ENCODE measurements at places on chromosomes 16 and 17. TPM values are rescaled to one million over a fixed set of nuclear protein-coding genes. Genes with fewer than 3 reads are reported as not detected.

DNA sequence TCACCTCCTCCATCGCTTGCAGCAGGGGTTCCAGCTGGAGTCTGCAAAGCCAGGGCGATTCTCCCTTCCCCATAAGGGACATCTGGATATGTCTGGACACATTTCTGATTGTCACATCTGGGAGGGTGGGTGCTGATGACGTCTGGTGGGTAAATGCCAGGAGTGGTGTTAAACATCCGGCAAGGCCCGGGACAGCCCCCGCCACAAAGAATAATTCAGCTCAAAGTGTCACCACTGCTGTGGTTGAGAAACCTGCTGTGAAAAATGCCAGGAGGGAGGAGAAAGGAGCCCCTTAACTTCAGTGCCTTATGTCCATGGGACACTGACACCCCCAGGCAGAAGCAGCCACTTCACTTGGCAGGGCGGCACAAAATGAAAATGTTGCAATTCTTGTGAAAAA, 179.4 kb upstream of the SDK2 start:
- DNase-seq, result no peak
- no peak overlapping the region for H3K4me3 ChIP-seq
- H3K36me3 ChIP-seq, result no peaks in the 10 kb centered on the region
- no peaks in the 10 kb centered on the region for H3K4me1 ChIP-seq
- peaks cover 10% of the 10 kb centered on the region for H3K27me3 ChIP-seq

GRCh38 chr16:46731691-46732555, 16.2 kb downstream of the MYLK3 start:
- H3K4me3 ChIP-seq, result no peak overlapping the region
- no peaks in the 10 kb centered on the region for H3K36me3 ChIP-seq
- no peaks in the 10 kb centered on the region for H3K27me3 ChIP-seq
- no peaks in the 10 kb centered on the region for H3K4me1 ChIP-seq
- no peak for DNase-seq

DNA sequence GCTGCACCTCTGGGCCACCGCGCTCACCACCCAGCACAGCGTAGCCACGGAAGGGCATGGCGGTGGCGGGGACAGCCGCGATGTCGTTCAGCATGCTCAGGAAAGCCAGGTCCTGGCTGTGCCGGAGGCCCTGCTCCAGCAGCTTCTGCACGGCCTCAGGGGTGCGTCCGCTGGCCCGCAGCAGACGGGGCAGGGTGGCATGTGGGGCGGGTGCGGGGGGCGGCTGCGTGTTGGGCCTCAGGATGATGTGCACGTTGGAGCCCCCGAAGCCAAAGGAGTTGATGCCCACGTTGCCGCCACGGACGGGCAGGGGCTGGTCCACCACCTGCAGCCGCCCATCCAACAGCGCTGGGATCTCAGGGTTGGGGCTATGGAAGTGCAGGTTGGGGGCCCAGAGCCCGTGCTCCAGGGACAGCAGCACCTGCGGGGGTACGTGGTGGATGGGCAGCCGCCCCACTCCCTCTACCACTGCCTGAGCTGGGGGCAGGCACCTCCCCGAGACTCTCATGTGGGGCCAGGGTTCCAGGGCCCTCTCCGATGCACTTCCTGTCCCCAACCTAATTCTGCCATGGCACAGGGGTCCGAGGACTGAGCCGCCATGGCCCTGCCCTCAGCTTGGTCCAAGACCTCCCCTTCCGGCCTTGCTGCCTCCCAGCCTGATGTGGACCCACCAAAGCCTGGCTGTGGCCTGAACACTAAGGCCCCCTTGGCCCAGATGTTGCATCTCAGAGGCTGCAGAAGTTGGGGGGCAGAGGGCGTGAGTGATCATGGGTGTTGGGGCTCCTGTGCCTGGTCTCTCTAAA, 6.6 kb downstream of the FASN start:
- peaks cover 10% of the 10 kb centered on the region for H3K4me1 ChIP-seq
- no peak for DNase-seq
- H3K36me3 ChIP-seq, result peaks cover 57% of the 10 kb centered on the region
- no peak overlapping the region for H3K4me3 ChIP-seq
- H3K27me3 ChIP-seq, result no peaks in the 10 kb centered on the region

DNA sequence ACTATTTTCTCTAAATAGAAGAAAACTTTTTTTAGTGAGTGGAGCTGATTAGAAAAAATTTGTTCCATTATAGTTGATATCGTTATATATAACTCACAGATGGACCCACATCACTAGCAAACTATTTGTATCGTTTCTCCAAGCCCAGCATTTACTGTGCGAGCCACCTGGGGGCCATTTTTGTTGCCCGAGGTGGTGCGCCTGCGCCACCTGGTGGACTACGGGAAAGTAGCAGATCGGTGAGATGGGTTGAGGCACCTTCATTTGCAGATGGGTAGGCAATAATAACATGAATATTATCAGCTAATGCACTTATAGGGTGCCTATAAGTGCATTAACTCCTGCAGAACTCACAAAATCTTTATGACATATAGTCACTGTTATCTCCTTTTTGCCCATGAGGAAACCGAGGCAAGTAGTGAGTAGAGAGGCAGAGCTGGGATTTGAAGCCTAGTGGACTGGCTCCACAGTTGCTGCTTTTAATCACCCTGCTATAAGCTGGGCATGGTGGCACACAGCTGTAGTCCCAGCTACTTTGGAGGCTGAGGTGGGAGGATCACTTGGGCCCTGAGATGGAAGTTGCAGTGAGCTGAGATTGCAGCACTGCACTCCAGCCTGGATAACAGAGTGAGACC, 23.2 kb upstream of the NTN1 start:
- no peak for DNase-seq
- peaks cover 15% of the 10 kb centered on the region for H3K27me3 ChIP-seq
- no peaks in the 10 kb centered on the region for H3K36me3 ChIP-seq
- no peak overlapping the region for H3K4me3 ChIP-seq
- no peak overlapping the region for H3K27ac ChIP-seq

Gene CYB5D1
- polyA plus RNA-seq, result 12.4 TPM

Gene CACNG3
- not detected for polyA plus RNA-seq
